ENCODE measurements at places on chromosomes 7 and 10.

DNA sequence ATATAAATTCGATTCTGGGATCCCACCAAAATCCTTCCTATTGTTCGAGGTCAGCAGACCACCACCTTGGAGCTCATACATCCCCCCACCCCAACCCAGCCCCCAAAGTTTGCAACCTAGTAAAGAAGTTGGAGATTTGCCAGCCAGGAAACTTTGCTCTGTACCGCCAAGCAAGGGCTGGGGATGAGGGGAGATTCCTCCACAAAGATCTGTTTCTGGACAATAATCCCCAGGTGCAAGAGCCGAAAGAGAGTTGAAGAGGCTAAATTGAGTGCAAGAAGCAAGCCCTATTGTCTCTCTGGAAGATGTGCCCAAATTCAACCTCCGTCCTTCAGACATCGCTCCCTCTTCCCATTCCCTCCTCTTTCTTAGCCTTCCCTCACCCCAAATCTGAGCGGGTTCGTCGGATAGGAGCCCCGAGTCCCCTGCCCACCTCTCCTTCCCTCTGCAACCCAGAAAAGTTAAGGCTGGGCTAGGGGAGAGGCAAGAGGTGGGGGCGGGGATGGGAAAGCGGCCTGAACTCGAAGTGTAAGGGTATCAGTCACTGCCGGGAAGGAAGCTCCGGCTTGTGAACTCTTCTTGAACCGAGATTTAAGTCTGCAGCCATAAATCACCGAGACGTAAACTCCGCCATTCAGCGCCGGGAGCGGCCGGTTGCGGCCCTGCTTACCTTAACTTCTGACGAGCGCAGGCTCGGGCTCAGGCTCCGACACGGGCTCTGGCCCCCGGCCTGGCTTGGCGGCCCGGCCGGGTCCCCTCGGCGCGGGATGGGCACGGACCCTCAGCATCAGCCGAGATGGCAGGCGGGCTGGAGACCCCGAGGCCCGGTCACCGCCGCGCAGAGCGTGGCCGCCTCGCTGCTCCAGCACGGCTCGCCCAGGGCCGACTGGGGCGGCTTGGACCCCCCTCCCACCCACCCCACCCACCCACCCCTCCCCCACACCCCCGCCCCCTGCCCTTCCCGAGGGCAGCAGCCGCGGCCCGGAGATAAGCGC is 10.8 kb upstream of the HOXA2 start:
- DNase-seq, result no peak

DNA sequence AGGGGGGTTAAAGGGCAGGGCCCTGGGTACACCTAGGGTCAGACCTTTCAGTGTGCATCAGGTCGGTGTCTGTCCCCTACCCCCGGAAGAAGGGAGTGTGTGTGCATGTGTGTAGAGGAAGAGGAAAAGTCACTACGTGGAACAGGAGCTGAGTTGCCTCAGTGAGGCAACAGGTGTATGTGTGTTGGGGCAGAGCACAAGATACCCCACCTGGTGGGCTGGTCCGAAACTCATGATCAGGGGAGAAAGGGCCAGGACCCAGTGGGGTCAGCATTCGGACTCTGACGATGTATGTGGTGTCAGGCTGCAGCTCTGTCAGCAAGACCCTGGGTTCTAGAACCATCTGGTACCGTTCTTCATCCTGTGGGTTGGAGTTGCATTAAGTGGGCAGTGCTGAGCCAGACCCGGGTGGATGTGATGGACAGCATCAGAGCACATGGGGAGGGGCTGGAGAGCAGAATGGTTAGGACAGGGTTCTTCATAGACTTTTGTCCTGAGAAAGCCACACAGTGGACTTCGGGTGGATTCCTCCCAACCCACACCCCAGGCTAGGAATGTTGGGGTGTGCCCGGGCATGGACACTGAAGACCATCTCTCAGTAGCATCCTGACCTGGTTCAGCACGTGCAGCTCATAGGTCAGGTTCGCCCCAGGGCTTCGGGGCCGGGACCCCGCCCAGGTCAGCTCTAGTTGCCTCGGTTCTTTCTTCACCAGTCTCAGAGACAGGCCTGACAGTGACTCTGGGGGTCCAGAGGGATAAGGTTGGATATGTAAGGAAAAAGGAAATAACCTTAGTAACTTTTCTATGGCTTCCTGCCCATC is 10.7 kb downstream of the EPHA1 start:
- no peak for DNase-seq

DNA sequence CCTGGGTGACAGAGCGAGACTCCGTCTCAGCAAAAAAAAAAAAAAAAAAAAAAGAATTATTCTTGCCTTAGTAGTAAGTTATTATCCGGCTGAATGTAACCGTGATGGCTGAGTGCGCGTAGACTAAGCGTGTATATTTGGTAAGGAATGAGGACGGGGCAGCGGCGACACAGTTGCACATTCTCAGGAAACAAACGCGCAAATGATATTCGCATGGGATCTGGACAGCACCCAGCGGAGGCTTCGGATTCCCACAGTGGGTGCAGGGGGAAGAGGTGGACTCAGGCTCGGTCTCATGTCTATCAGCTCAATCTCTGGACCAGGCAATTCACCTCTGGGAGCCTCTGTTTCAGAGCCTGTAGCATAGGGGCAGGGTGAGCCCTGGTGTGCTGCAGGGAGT is 29.1 kb downstream of the PAPOLB start:
- no peak for DNase-seq

DNA sequence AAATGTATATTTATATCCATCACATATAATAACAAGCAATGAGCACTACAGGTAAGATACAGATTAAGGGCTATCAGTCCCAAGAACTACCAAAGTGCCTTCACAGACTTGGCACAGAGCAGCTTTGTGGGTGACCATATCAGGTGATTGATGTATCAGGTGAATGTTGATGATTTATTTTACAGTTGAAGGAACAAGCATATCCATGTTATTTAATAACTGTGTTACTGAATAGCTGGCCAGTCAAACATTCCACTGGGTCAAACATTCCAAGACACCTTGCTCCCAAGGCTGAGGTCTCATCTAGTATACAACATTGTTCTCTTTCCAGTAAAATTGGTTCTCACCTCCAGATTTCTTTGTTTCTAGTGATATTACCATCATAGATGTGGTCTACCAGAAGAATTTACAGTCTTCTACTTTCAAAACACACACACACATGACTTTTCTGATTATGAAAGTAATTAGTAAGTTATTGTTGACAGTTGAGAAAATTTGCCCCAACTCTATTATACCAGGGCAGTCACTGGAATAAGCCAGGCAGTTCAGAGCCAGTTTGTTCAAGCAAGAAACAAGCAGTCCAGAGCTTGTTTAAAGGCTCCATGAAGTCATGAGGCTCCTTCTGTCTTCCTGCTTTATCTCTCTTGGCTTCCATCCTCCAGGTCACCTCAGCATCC is 68.2 kb downstream of the ELAPOR2 start:
- no peak for DNase-seq

DNA sequence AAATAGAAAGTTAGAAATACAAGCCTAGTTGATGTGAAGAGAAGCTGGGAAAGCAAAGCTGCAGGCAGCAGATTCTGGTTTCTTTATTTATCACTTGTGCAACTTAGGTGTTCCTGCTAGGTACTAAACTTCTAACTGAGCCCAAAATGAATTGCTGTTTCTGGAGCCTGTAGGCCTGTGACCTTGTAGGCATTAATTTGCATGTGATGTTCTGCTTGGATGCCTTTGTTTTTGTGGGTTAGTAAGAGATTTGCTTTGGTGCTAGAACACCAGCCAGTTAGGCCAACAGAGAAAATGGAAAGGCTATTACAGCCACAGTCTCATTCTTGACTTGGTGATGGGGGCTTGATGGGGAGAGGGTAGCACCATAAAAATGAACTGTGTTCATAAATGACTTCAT is 370.7 kb downstream of the PPP1R3A start:
- DNase-seq, result no peak

GRCh38 chr10:74576586-74576985 is 249.8 kb upstream of the KAT6B start:
- DNase-seq, result no peak

Data from activated gamma-delta T cell treated with Interleukin-2 at 50 U/mL for 16 hours (primary cell).